ENCODE measurements at places on chromosomes 4 and X.

GRCh38 chr4:158915683-158916241 lies 146.9 kb downstream of the FNIP2 start:
- DNase-seq = no peak

DNA sequence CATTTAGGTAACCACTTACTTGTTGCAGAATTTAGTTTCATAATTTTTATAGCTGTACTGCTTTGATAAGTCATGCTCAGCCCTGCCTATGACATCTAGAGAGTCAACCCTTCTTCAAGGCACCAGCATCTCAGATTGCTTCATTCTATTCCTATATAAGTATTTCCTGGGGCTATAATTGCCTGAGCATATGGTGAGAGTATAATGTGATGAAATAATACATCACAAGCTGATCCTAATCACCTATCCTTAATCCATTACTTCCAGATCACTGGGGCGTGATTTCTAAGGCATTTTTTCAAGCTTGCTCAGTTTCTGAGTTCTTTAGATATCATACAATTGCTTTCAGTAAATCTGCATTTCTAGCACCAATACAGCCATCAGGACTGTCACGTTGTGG lies 200.0 kb upstream of the NPY2R start:
- no peak for DNase-seq

DNA sequence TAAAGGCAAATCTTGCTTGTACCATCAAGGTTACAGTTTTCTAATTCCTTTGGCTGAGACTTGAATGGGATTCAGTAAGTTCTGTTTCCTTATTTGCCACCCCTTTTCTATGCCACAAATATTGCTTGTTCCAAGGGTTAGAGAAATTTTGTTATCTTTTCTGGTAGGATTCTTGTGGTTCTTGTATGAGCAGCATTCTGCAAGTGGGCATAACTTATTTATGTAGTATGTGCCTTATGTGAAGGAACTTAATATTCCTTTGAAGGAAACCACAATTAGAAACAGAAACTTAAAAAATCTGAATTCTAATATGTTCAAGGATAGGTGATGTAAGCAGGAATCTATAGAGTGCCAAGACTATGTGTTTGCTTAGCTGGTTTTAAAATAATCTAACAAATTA lies 53.1 kb upstream of the TSPAN5 start:
- no peak for DNase-seq

- DNase-seq = no peak
Measured at GRCh38 chr4:67048530-67048929, 496.8 kb downstream of the CENPC start.

DNA sequence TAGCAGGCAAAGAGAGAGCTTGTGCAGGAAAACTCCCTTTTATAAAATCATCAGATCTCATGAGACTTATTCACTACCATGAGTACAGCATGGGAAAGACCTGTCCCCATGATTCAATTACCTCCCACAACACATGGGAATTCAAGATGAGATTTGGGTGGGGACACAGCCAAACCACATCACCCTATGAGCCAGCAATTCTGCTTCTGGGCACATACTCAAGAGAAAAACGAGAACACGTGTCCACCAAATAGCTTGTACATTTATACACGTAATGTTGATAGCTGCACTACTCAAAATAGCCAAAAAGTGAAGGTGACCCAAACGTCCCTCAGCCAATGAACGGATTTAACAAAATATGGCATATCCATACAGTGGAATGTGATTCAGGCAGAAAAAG lies 94.5 kb upstream of the DHRSX start:
- no peak for DNase-seq

DNA sequence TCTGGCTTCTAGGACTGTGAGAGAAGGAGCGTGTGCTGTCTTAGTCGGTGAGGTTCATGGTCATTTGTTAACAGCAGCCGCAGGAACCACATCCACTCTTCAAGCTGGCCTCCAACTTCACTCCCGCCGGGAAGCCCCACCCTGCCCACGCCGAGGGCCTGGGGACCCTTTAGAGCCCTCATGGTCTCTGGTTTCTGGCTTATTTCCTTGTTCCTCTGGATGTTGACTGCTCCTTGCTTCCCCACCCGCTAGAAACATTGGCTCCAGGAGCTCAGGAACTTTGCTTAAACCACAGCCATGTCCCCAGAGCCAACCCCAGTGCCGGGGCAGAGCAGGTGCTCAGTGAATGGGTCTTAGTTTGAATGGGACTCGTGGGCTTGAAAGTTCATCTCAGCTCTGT lies 40.8 kb downstream of the HTRA3 start:
- peak; percentile 9 for DNase-seq

DNA sequence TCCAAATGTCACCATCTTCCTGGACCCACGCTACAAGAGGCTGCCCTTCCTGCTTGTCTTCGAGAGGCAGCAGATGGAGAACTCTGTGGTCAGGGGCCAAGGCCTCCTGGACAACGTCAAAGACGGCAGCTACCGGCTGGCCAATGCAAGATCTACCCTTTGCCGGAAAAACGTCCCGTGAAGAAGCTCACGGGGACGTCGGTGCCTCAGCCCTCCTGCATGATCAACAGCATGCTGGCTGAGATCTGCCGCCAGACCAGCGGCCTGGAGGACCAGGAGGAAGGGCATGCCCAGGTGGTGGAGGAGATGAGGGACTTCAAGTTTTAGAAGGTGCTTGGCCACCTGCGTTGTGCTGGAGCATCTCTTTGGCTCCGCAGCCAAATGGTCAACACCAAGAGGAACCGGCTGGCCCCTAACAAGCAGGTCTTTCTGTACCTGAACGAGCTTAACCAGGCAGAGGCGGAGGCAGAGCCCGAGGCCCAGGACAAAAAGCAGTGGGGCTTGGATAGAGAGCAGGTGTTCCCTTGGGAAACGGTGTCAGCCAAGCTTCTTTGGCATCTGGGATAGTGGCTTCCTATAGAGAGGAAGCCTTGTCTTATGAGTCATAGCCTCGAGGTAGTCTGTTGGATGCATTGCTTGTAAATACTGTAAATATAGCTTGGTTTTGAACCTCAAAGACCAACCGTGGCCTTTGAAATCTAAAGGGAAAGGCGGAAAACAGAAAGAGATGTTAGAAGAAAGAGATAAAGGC lies 94.8 kb upstream of the ELOVL6 start:
- DNase-seq = no peak

- no peak for DNase-seq
Measured at GRCh38 chrX:134396174-134396573, 63.8 kb upstream of the HPRT1 start.

DNA sequence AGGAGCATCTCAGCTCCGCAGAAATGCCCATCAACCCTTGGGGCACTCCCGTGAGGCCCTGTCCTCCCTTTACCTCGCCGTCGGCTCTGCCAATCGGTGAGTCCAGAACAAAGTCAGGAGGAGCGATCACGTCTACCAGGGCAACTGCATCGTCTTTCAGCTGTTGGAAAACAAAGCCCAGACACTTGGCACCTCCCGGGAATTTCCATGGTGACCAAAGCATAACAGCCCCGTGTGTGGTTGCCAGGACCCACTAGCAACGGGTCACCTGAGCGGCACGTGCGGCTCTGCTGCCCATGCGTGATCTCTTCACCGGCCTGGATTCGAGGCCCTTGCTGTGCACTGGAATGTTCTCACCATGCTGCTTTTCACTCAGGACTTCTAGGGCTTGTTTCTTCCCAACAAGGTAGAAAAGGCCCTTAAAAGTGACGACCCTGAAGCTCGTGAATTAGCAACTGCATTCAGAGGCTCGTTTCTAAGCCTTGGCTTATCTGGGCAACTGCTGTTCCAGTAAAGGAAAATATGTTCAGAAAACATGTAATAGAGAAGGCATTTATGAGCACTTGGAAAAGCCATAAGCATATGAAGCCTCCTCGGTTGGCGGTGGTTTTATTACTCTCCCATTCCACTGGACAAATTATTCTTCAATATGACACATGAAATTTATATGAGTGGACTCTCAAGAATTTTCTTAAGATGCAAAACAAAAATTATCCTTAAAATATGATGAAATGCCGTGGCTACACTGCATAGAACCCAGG lies 69.5 kb downstream of the ACOX3 start:
- DNase-seq = no peak

DNA sequence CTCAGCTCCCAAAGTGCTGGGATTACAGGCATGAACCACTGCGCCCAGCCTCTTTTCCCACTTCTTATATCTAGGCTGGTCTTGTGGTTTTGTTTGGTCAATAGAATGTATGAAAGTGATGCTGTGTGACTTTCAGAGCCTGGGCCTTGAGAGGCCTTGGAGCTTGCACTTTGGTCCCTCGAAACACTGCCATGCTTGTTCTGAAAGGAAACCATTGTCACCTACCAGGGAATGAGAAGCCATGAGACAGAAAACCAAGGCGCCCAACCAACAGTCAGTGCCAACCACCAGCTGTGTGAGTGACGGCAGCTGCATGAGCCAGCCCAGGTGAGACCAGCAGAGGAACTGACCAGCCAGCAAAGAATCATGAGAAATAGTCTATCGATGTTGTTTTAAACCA lies 57.4 kb downstream of the SCD5 start:
- DNase-seq = no peak

- DNase-seq = no peak
Measured at GRCh38 chr4:4852591-4853362, 6.7 kb upstream of the MSX1 start.

- DNase-seq = no peak
Measured at GRCh38 chr4:140719686-140720085, 36.5 kb downstream of the TBC1D9 start.

GRCh38 chr4:87399148-87399547 lies 8.2 kb upstream of the HSD17B11 start:
- DNase-seq = no peak

DNA sequence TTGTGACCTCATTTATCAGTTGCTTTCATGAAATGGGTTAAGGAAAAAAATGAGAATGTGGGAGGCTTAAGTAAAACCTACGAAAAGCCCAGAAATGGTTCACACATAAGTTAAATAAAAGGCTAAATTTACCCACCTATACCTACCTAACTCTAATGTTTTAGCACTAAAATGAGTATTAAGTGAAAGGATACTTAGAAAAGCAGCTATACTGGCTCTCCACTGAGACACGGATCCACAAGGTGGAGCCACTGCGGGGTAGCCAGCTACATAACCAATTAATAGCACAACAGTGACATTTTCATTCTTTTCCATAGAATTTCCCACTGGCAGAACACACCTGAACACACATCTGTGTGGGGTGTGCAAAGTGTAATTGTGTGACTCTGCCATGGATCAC lies 101.9 kb downstream of the MAML3 start:
- DNase-seq = no peak

GRCh38 chr4:125397226-125397625 lies 82.5 kb downstream of the FAT4 start:
- DNase-seq = no peak

GRCh38 chrX:13170966-13171558 lies 126.6 kb upstream of the FAM9C start:
- DNase-seq = no peak

DNA sequence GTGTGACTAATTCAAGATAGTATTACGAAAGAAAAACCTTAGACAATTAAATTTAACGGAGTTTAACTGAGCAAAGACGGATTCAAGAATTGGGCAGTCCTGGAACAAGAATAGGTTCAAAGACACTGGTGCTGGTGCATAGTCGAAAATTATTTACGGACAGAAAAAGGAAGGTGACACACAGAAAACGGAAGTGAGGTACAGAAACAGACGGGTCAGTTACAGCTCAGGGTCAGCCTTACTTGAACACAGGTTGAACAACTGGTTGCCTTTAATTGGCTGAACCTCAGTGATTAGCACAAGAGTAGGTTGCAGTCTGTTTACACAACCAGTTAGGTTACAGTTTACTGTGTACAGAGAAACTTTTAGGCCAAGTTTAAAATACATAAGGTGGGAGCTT lies 31.5 kb downstream of the KLHL8 start:
- DNase-seq = no peak

DNA sequence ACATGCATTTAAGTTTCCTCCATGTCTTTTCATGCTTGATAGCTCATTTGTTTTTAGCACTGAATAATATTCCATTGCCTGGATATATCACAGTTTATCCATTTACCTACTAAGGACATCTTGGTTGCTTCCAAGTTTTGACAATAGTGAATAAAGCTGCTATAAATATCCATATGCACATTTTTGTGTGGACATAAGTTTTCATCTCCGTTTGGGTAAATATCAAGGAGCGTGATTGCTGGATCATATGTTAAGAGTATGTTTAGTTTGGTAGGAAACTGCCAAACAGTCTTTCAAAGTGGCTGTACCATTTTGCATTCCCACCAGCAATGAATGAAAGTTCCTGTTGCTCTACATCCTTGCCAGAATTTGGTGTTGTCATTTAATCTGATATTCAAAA lies 172.5 kb downstream of the DHX15 start:
- DNase-seq = no peak

DNA sequence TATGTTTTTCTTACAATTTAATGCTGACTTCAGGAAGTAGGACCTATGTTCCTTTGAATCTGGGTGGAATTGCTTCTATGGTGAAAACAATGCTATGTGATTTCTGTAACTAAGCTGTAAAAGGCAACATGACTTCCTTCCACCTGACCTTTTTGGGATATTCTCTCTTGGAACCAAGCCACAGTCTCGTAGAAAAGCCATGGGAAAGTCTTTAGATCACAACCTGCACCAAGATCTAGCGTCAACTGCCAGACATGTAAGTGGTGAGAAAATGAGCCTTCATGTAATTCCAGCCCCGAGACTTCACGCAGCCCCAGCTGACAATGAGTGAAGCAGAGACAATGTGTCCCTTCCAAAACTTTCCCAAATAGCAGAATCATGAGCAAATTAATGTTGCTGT lies 297.0 kb upstream of the DCAF8L1 start:
- no peak for DNase-seq

DNA sequence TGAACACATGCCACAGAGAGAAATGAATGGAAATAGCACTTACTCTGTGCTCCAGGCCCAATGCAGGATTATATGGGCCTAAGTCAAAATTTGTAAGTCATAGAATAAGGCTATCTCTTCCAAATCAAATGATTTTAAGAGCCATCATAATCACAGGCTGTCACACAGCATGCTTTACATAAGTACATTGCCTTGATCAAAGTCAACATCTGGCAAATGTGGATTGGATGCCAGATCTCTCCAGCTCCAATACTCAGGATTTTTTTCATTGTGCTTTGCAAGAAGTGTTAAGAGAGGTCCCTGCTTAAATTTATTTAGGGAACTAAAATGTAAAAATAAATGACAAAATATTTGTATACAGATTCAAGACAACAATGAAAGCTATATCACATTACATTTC lies 299.9 kb downstream of the PRDM5 start:
- no peak for DNase-seq

- DNase-seq = peak; percentile 15
Measured at GRCh38 chrX:1205681-1206611, 6.5 kb downstream of the CRLF2 start.

Data from breast epithelium (tissue), 4 donors.